ENCODE measurements at places on chromosomes 4 and X.
A peak's percentile ranks its signal among the peaks of the same experiment; 100 is the strongest.

GRCh38 chr4:48748949-48749596 lies 31.0 kb downstream of the FRYL start:
- DNase-seq, result no peak

- DNase-seq, result no peak
These were observed 8.0 kb upstream of the ART3 start for GRCh38 chr4:76066546-76066945.

DNA sequence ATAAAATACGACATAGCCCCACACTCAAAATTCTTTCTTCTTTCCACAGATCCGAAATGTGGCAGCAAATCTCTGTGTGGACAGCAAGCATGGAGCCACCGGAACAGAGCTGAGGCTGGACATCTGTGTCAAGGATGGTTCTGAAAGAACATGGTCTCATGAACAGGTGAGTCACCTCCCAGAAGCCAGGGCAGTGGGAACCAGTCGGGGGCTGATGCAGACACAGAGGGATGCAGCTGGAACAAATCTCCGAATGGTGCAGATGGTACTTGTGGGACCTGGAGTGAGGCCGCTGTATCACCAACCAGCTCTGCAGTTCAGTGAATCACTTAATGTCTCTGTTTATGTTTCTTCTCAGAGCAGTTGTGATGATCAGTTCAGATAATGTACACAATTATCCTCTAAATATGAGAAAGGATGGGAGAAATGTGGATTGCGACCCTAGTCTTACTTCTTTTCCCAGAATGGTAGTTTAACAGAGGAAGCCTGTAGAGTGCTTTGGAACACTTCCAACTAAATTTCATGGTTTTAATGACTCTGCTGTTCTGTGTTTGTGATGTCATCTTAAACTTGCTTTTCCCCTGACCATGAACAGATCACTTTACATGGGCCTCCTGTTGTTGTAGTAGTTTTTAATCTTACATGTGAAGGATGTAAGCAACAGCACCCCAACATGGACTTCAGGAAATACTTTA lies 159.3 kb upstream of the GALNT7 start:
- DNase-seq, result no peak

- no peak for DNase-seq
These were observed 2.1 kb downstream of the RBMX start for GRCh38 chrX:136878423-136878822.

DNA sequence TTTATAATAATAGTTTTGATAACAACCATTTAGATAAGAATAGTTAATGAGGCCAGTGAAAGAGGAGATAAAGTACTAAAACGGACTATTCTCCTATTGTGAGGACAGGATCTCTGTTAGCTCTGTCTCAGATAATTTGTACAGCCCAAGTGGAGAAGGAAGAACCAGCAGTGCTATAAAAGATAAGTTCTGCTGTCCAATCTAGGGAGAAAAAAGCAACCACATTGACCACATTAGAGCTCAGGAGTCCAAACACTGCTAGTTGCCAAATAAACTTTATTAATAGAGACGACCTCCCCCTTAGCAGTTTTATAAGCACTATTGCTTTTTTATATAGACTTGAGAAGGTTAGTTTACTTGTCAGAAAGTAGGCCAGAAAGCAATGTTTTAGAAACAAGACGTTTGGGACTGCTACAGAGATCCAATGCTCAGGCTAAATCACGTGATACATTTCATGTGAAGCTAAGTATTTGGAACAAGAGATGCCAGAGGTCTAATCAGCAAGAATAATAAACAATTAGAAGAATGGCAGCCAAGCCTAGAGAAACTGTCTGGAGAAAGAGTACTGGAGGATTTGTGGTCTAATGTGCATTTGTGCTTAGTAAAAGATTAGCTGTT lies 15.9 kb downstream of the IL15 start:
- DNase-seq, result no peak

GRCh38 chr4:8528713-8529112 lies 51.5 kb upstream of the GPR78 start:
- no peak for DNase-seq

GRCh38 chr4:184900184-184900583 lies 74.4 kb upstream of the ACSL1 start:
- no peak for DNase-seq

DNA sequence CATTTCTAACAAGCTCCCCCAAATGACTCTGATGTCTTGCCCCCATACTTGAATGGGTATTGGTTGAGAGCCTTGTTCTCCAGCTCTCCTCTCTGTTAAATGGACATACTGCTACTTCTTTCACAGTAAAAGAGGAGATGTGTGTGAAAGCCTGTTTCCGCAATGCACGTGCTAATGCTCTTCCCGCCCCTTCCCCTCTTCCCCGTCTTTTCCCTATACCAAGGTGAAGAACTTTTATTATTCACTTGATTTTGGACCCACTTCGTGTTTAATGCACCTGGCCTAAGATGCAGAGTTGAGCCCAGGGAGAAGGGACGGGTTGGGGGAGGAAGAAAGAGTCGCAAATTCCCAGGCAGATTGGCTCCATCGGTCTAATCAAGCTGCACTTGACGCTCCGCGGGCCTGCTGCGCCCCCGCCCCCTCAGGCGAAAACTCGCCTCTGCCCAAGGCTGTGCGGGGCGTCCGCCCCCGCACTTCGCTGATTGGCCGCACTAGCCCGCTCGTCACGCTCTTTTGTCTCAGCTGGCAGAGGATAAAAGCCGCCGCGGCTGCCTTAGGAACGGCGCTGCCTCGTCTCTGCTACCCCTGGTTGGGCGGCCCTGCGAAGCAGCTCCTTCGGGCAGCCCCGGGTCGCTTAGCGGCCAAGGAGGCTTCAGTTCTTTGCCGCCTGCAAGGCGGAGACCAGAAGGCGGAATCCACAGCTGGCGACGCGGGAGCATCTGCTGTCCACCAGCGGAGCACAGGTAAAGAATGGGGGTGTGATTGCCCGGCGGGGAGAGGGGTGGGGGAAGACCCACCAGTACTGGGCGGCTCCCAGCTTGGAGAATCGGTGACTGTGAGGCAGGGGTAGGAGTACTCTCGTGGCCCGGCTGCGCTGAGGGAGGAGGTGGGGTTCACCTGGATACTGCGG lies at the start of gene ZCCHC12:
Gene ZCCHC12, plus strand, starts transcription at position 562 of the 910 bp plus-strand sequence. CDS start 1,421 bp downstream, outside the sequence.
- DNase-seq, result no peak

- DNase-seq, result no peak
These were observed 14.2 kb downstream of the DHX15 start for GRCh38 chr4:24570172-24570571.

DNA sequence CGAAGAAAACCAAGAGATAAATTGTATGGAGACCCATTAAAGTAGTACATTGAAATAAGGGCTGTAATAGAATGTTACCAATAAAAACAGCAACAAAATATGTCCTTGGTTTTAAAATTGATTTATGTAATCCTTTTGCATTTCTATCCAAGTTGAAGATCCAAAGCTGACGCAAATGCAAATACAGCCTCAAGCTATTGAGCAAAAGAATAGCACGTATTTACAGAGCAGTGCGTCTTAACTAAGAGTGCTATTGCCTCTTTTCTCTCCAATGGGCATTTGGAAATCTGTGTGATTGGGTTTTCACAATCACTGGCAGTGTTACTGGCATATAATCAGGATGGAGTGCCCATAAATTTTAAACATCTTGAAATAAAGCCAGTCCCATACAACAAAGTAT lies 417.4 kb downstream of the TLL1 start:
- DNase-seq, result no peak

DNA sequence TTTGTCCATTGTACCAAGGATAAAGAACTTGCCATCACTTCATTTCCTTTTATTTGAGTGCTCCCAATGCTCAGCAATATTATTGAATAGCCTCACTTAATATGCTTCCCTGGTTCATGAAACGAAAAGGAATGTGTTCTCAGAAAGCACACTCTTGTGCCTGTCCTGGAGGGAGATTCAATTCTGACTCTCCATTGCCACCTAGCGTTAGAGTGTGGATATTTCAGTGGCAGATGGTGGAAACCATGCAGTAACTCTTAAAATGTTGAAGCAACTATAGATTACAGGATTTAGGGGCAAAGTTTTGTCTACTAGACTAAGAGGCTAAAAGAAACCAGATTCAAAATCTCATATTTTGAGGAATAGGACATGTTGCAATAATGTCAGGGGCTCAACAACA lies 36.0 kb downstream of the GAB3 start:
- DNase-seq, result no peak

DNA sequence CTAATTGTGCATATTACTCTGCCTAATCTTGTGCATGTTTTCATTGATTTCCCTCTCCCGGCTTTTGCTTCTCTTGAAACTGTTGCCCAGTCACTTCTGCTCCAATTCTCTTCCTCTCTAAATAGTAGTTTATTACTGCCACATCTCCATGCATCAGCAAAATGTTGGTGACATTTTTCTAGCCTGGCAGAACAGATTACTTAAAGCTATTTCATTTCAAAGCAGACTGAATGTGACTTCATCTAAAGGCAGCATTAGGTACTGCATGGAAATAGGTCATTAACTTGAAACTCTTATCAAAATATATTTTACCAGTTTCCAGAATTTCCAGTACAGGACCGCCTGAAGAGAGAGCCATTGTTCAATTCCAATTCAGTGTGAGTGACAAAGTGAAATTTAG lies 52.4 kb downstream of the HPGDS start:
- no peak for DNase-seq

DNA sequence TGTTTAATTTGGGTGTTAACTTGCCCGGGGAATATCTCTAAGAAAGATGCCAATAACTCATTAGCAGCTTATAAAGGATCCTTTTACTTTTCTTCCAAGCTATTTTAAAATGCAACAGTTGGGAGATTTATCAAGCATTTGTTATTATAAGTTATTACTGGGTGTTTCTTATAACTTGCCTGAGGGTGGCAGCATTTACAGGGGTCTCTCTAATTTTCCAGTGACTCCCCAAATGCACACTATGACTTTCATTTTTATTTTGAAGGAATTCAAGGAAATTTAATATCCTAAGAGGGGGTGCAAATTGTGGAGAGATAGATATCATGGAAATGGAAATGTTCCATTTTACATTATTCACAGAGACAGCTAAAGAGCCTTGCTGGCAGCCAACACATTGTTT lies 138.0 kb downstream of the PDGFRA start:
- DNase-seq, result no peak

DNA sequence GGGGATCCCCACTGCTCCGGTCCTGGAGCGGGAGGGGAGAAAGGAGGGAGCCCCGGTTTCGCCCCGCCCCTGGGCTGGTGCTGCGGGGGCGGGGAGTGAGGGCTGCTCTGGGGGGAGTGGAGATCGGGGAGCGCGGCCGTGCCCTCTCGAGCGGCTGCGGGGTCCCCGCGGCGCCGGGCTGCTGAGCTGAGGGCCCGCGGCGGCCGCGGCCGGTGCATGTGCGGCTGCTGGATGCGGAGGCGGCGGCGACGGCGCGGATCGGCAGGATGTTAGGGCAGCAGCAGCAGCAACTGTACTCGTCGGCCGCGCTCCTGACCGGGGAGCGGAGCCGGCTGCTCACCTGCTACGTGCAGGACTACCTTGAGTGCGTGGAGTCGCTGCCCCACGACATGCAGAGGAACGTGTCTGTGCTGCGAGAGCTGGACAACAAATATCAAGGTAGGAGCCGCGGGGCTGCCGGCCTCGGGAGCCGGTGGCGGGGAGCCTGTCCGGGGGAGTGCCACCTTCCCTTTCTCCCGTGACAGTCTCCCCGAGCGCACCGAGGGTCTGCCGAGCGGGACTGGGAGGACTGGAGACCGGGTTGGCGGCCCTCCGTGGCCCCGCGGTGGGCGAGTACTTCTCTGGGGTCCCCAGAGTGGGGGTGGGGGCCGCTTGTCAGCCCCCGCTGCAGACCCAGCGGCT lies at the start of gene ING2:
Gene ING2, plus strand, starts transcription at position 129 of the 681 bp plus-strand sequence. Its CDS starts 138 bp downstream, at position 267.
- no peak for DNase-seq

DNA sequence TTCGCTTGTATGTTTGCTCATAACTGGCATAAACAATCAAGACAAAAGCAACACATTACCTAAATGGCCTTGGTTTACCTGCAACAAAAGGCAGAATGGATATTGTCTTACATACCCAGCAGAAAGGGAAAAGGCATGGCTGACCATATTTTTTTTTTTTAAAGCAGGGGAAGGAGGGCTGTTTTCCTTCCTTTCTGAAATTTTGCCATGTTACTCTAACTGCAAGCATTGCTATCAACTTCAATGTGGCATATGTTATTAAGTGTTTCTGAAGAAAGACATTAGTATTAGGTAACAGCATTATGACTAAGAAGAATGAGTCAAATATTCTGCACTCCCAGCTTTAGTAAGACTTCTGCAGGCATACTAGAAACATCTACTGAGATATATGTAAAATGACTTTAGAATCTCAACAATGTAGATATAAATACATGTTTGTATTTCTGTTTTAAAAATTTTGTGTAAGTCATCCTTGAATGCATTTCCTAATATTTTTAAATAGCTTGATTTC lies 512.6 kb upstream of the FAM241A start:
- DNase-seq, result no peak

- DNase-seq, result no peak
These were observed 34.6 kb downstream of the MAP9 start for GRCh38 chr4:155342142-155342541.

DNA sequence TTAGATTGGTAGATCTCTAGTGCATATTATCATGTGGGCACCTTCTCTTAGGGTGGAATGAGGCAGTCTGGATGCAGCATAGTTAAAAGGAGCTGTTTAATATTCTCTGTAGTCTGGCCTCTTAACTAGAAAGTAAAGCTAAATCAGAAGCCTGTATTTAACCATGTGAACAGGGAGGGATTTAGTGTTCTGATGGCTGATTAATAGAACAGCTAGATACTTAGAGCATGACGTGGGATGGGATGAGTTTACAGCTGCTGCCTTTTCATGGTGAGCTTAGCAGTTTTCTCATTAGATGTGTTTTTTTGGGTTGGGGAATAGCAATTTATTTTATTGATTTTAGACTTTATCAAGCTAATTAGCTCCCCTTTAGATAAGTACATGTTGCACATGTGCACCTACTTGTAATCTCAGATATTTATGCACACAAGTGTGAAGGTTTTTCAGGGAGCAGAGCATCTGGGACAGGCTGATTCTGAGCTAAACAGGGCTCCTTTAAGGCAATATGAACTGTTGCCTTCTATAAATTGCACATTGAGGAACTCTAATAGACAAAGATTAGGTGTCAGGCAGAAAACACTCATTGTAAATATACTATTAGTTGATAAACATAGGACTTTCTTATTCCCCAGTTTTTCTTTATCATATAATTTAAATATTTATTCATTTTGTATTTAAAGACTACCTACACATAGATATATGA lies 34.1 kb downstream of the YIPF6 start:
- DNase-seq, result no peak

GRCh38 chr4:65651031-65651430 lies 19.3 kb downstream of the EPHA5 start:
- peak; percentile 65 for DNase-seq

- no peak for DNase-seq
These were observed 18.7 kb upstream of the CXCL13 start for GRCh38 chr4:77586951-77587383.

GRCh38 chr4:139666735-139667281 lies 1.2 kb downstream of the MGST2 start:
- peak; percentile 61 for DNase-seq

GRCh38 chr4:8260656-8261111 lies 8.9 kb upstream of the HTRA3 start:
- no peak for DNase-seq

Measured in NCI-H446 treated with DMSO at 0.1 percent for 48 hours (cell line).